ENCODE measurements at places on chromosomes 12 and 14.
A peak's percentile ranks its signal among the peaks of the same experiment; 100 is the strongest.

GRCh38 chr14:52021957-52022600 is 32.7 kb downstream of the RTRAF start:
- no peak for DNase-seq

GRCh38 chr14:23694085-23694948 is 58.2 kb downstream of the DHRS2 start:
- peak; percentile 26 for DNase-seq

GRCh38 chr14:59274991-59275391 is 86.5 kb downstream of the DAAM1 start:
- no peak for DNase-seq

- no peak for DNase-seq
Measured at GRCh38 chr12:23533265-23533664, 416.2 kb downstream of the SOX5 start.

DNA sequence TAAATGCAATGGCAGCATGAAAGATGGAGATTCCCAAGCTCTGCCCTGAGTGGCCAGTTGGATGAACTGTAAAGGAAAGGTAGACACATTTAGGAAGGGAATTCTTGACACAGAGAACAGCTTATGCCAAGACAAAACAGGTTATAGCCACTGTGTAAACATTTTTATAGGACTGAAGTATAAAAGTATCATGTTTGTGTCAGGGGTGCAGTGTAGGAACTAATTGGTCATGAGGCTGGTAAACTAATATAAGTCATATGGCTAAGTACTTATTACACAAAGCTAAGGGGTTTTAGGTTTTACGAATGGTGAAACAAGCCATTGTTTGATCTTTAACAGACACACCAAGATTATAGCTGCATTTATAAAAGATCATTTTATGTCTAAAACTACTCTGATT is 207.7 kb upstream of the SLC16A7 start:
- no peak for DNase-seq

DNA sequence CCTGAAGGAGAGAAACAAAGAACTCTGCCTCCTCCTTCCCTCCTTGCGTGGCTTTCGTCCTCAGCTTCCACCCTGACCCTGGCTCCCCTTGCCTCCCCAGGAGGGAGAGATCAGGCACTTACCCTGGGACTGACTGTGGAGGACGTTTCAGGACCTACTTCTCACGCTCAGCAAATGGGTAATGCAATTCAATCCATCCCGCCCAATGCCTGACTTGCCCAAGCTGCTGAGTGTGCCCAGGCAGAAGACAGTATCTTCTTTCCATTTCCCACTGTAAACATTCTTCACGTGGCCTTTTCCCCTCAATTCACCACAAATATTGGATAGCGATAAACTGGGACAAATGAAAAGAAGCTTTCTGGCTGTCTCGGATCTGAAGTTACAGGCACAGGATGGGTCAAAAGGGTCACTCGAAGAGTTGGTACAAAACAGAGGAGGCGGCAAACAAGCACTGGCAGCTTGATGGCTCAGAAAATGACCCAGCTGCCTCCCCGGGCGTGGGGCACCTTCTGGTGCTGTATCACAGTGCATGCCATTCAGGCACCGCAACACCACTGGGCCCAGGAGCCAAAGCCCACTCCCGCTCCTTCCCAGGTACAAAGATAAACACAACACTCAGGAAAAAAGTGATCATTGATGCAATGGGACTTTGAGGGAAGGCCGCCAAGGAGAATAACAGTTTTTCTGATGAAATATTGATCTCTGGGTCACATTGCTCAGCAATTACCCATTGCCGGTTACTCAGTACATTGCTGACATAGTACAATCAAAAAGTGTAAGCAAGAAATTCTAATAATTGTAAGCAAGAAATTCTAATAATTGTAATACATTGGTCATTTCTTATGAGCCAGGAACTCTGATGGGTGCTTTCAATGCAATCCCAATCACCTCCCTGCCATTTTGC is 65.8 kb downstream of the TRIM9 start:
- no peak for DNase-seq

Measured in femur (tissue), 1 donor.